Stimulated activated CD8-positive, alpha-beta memory T cell treated with anti-CD3 and anti-CD28 coated beads, Interleukin-7, amount 100 ng/mL, for 24 hours (primary cell): ENCODE measurements at places on chromosomes 7 and 10.

- no peak for DNase-seq
These were observed 69.0 kb downstream of the ZNF783 start for GRCh38 chr7:149330914-149331567.

DNA sequence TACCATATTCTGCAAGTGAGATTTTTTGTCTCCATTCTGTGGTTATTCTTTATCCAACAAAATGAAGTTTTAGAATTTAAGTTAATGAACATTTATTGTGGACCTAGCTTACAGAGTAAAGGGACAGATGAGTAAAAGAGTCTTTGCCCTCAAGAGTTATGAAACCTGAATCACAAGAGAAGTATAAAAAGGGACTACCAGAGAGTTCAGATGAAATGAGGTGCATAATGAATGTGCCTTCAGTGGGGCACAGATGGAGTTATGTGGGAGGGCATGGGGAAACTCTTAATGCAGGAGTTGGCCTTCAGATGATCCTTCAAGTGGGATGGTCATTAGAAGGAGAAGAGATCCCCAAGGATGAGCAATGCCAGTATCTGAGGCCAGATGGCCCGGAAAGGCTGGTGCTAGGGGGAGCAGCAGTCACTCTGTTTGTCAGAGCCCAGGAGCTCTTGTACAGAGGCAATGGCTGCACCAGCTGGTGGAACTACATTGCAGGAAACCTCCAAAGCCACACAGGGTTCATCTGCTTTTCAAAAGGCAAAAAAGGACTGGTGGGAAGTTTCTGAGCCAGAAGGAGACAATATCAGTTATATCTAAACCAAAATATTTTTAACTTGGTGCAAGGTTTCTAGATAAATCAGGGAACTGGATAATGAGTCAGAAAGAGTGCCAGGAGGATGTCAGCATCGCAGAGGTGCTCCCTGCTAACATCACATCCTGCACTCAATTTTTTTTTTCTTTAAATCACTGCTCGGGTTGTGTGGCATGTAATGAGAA is 162.0 kb downstream of the KLF6 start:
- no peak for DNase-seq

DNA sequence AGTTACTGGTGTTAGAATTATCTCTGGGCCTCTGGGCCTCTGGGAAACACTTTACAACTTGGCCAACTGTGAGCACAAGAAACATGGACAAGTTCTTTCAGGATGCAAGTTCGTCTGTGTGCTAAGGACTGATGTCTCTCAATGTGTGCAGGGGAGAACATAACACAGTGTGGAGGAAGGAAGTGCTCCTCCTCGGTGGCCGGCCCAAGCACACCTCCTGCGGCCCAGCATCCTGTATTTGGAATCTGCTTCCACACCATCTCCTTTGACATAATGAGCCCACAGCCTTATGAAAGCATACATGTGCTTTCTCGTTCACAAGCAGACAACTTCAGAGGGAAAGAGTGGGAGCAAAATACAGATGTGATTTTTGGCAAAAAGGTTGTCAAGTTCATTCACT is 59.0 kb downstream of the MTPN start:
- no peak for DNase-seq

DNA sequence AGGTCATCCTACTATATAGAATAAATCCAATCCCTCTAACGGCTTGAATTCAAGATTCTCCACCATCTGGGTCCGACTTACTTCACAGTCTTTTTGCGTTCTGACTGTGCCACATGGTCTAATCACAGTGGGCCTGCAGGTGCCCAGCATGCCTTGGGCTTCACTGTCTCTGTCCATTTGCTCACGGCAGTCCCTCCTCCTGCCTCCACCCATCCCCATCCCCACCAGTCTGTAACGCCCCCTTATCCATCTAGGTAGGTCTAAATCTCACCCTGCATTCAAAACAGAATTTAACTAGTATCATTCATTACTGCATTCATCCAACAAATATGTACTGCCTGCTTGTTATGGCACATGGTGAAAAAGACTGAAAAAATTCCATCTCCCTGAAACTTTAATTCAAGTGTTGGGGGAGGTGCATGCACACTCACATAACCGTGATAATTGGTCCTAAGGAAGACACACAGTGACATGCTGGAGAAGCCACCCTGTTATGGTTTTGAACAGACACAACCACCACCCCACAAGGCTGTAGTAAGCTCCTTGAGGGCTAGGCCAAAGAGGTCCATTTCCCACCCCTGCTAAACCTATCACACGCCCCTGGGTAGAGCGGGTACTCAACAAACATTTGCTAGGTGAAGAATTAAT is 24.2 kb downstream of the SORBS1 start:
- DNase-seq: no peak

DNA sequence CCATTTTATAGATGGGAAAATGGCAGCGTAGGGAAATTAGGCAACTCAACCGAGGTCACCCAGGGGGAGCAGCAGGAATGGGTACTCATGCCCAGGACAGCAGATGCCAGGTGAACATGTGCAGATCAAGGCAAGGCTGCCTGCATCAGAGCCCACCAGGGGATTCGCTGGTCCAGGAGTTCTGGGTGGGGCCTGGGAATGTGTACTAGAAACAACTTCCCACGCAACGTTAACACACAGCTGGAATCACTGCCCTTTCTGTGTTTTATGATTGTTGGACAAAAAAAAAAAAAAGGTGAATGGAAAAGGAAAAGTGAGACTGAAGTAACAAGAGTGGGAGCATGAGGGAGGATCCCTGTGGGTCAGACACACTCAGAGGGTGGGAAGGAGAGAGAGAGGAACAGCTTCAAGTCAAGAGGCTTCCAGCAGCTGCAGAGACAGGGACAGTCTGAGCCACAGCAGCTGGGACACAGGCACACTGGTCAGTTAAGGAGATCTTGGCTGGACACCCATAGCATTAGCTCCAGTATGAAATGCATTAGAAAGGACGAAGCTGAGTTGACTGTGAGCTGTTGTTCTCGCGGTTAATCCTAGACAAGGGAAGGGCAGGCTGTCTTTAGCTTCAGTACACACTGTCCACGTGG is 187.9 kb upstream of the INHBA start:
- no peak for DNase-seq

DNA sequence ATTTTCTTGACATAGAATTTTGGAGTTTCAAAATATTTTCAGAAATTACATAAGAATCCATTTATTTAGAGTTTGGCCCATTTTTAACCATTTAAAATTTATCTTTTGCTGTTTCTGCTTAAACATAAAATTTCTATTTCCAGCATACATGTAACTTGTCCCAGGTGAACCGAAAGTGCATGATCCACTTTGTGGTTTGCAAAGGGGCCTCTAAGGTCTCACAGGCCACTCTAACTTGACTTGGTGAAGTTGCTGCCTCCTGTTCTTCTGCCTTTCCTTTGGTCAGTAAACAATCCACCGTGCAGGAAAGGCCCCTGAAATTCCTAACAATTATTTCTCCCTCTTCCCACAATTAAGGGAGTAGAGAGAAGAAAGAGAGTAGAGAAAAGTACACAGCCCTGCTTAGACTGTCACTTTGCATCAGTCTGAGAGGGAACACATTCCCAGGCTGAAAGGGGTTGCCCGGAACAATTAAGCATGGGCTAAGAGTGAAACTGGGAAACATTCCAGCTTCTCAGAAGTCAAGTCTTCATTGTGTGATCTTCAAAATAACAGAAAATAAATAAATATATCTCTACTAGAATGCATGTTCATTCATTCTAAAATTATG is 79.5 kb upstream of the SEMA3A start:
- no peak for DNase-seq

DNA sequence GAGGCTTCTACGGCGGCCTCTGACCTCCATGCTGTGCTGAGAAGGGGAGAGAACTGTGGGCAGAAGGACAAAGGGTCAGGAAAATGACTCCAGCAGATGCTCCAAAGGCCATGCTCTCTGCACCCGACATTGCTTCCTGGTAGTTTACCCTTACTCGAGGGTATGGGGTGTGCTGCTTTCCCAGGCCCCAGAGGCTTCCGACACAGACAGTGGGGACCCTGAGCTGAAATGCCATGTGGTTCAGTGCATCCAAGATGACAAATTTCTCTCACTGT is 130.9 kb downstream of the PTPN20 start:
- DNase-seq: no peak

DNA sequence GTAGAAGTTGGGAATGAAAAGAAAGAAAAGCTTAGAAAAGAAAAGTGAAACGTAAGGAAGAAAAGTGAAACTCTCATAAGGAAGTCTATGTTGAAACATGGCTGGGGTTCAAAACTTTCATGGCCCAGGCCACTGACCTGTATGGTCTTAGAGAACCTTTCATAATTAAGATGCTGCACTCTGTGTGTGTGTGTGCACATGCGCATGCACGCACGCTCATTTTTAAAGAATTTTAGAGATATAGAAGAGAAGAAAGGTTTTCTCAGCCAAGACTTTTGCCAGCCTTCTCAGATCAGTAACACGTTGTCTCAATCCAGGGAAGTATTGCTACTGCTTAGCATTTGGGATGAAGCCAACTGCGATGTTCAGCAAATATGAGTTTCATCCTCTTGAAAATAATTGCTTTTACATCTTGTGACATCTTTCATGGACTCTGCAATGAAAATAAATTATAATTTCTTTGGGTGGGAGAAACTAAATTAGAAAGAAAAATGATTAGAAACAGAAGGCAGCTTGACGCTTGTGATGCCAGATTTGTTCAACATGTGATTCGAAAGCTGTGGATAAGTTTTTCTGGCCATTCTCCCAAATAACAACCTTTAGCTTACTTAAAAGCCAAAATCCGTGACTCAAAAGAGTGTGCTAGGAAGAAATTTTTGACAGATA is 16.2 kb upstream of the SLC26A4 start:
- DNase-seq: no peak

DNA sequence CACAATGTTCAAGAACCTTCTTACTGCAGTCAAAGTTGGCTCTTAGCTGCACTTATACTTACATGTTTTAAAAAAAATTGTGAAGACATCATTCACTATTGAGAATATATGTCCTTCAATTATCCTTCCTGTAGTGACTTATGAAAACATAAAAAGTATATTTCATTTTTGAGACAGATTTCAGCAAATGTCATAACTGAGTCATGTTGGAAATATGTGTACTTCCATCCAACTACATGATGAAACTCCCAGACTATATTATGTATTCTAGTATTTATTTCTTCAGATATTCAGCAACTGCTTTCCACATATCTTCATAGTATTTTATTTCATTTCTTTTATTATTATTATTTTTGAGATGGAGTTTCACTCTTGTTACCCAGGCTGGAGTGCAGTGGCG is 160.2 kb downstream of the ARHGAP12 start:
- DNase-seq: no peak

DNA sequence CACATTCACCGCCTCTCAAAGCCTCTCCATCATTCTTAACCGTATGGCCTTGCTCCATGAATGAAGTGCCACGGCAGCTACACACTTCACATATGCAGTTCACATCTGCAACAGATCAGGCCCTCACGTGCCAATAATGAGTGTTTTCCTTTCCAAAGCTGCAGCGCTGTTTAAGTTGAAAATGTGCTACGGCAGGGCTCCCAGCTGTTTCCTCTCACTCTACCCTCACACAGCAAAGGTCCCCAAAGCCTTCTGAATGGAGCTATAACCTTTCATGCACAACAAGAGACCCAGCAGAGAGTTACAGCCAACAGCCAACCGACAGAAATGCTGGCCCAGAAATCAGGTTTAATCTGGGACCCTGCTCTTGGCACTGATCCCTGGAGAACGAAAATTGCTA is 236.1 kb downstream of the ELMO1 start:
- no peak for DNase-seq

DNA sequence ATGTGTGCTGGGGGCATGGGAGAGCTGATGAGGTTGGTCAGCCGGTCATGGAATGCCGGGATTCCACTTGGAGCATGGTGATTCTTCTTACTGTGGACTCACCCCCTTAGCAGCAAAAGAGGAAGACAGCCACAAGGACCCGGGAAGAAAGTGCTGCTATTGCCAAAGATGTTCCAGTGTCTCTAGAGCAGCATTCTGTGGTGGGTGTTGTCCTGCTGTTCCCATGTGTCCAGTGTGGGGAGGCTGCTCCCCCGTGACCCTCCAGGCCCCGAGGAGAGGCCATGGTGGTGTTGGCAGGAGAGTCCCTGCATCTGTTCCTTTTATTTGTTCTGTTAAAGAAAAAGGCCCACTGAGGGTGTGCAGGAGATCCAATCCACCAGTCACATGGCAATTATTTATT is 499.4 kb downstream of the RPS24 start:
- no peak for DNase-seq

- no peak for DNase-seq
These were observed 165.0 kb downstream of the RGS10 start for GRCh38 chr10:119377451-119377957.

DNA sequence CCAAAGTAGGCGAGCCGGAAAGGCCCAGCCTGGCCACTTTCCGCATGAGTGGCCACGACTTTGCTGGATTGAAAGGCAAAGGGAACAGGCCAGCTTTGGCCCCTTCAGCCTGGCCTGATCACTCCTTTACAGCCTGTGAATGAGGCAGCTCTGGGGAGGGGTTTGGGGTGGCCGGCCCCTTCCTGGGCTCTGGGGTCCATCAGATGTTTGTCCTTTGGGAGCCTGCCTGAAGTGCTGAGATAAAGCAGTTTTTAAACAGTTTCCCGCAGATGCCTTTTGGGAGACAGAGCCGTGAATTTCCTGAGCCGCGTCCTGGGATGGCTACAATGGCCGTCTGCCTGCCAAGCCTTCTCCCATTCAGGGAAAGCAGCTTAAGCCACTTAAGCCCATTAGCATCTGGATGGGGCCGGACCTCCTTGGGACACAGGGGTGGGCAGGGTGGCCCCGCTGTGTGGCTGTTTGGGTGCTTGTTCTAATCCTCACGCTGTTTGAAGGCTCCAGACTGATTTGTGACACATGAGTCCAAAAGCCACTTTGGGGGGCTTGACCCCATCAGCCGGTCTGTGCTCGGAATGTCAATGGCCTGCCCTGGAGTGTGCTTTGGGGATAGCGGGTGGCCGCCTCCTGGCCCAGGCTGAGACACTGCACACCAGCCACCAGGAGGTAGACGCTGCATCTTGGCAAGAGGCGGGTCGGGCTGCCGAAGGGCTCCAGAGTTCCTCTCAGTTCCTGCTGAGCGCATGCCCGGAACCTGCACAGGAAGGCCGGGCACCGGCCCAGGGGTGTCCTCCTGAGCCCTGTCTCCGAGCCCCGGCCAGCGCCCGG is 38.9 kb downstream of the NKX6-2 start:
- DNase-seq: no peak

GRCh38 chr10:102452672-102453340 is 1.5 kb upstream of the C10orf95 start:
- DNase-seq: peak; percentile 31

DNA sequence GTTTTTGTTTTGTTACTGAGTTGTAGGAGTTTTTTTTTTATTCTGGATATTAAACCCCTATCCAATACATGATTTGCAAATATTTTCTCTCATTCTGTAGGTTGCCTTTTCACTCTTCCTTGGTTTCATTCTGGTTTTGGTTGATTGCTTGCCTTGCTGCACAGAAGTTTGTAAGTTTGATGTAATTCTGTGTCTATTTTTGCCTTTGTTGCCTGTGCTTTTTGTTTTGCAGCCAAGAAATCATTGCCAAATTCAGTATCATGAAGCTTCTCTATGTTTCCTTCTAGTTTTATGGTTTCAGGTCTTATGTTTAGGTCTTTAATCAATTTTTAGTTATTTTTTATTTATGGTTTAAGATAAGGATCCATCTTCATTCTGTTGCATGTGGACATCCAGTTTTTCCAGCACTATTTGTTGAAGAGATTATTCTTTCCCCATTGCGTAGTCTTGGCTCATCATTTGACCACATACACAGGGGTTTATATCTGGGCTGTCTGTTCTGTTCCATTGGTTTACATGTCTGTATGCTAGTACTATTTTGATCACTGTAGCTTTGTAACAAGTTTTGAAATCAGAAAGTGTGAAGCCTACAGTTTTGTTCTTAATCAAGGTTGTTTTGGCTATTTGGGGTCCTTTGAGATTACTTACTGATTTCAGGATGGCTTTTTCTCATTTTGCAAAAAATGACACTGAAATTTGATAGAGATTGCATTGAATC is 26.4 kb downstream of the BMPR1A start:
- DNase-seq: no peak
